ENCODE measurements at places on chromosomes 7 and 10. TPM values are rescaled to one million over a fixed set of nuclear protein-coding genes. Genes with fewer than 3 reads are reported as not detected.

- peak; percentile 74 for DNase-seq
Observed at GRCh38 chr10:79241990-79242619, 105.2 kb upstream of the PPIF start.

DNA sequence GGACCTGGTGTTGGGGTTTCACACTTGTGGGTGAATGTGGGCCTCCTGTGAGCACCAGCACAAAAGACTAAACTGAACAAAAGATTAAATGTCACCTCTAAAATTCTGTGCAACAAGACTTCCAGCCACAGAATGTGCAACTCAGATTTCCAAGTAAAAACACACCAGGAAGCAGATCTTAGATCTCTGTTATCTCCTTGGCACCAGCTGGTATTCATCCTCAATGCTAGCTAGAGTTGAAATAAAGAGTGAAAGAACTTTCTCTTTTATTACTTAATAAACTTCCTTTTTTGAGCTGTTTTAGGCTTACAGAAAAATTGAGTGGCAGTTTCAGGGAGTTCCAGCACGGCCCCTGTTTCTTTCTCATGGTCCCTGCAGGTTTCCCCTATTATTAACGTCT lies 40.2 kb downstream of the EGFR start:
- DNase-seq, result peak; percentile 55

Gene MRLN
- total RNA-seq, result not detected

DNA sequence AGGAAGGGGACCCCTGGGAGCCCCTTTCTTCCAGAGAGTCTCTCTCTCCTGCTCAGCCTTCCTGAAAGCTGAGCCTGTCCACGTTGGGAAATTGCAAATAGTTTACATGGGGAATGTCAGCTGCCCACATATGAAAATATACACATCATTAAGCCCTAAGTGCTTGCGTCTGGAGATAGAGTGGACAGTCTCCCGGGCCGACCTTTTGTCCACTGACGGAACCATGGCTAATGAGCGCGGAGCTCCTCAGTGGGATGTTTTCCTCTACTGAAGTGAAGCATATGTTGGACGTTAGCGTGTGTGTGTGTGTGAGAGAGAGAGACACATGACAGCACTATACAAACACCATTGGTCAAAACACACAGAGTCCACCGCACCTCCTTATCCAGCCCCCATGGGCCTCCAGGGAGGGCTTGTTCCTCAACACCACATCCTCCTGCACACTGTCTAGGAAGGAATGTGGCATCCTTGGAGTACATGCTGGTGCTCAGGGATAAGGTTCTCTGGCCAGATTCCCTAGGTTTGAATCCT lies 128.4 kb downstream of the RGS10 start:
- peak; percentile 100 for DNase-seq

GRCh38 chr10:77264107-77264506 lies 373.5 kb downstream of the KCNMA1 start:
- no peak for DNase-seq

GRCh38 chr7:80611779-80612178 lies 26.7 kb upstream of the CD36 start:
- peak; percentile 63 for DNase-seq

Data from fibroblast of villous mesenchyme (primary cell).